ENCODE measurements at places on chromosomes 5 and 9.

DNA sequence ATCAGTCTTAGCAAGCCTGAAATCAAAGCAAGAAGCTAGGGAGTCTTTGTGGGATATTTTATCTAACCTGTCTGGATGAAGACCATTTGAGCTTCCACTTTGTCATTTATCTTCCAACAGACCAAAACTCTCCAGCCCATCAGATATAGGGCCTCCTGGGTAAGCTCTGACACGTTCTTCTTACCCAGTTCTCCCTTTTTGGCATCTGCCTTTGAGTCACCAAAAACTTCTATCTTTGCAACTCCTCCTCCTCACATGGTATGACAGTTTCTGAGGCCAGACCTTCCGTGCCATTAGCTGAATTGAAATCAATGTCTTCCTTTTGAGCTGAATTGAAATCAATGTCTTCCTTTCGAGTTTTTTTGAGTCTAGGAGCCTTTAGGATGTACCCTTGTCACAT is 156.6 kb upstream of the SPRY4 start:
- H3K4me3 ChIP-seq = no peak overlapping the region
- no peak overlapping the region for H3K27ac ChIP-seq
- DNase-seq = no peak
- H3K27me3 ChIP-seq = no peaks in the 10 kb centered on the region

- peaks cover 3% of the 10 kb centered on the region for H3K36me3 ChIP-seq
- H3K4me3 ChIP-seq = no peak overlapping the region
- no peaks in the 10 kb centered on the region for H3K27me3 ChIP-seq
- H3K27ac ChIP-seq = no peak overlapping the region
- no peaks in the 10 kb centered on the region for H3K4me1 ChIP-seq
- no peak for DNase-seq
Observed at GRCh38 chr5:116355819-116356601, 218.6 kb downstream of the SEMA6A start.

DNA sequence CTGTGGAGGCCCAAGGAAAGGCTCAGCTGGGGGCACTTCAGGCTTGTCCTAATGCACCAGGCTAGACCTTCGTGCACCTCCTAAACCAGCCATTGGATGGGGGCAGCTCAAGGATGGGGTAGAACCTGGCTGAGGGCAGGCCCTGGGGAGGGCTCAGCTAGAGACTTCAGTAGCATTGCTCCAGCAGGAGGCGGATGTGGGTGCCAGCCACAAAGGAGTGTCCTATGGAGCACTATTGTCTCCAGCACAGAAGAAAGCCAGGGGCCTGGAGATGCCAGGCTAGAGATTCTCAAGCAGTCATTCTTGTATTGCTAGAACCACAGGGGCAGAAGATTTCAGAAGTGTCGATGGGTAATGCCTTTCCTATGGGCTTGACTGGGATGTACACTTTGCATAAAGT is 131.8 kb downstream of the SYK start:
- H3K4me3 ChIP-seq = no peak overlapping the region
- H3K27ac ChIP-seq = no peak overlapping the region
- no peaks in the 10 kb centered on the region for H3K36me3 ChIP-seq
- H3K4me1 ChIP-seq = no peaks in the 10 kb centered on the region
- H3K27me3 ChIP-seq = no peaks in the 10 kb centered on the region
- DNase-seq = no peak

GRCh38 chr5:146662229-146662628 is 146.2 kb upstream of the GPR151 start:
- H3K27ac ChIP-seq = no peak overlapping the region
- H3K4me3 ChIP-seq = no peak overlapping the region
- H3K4me1 ChIP-seq = no peaks in the 10 kb centered on the region
- peak; percentile 21 for DNase-seq

DNA sequence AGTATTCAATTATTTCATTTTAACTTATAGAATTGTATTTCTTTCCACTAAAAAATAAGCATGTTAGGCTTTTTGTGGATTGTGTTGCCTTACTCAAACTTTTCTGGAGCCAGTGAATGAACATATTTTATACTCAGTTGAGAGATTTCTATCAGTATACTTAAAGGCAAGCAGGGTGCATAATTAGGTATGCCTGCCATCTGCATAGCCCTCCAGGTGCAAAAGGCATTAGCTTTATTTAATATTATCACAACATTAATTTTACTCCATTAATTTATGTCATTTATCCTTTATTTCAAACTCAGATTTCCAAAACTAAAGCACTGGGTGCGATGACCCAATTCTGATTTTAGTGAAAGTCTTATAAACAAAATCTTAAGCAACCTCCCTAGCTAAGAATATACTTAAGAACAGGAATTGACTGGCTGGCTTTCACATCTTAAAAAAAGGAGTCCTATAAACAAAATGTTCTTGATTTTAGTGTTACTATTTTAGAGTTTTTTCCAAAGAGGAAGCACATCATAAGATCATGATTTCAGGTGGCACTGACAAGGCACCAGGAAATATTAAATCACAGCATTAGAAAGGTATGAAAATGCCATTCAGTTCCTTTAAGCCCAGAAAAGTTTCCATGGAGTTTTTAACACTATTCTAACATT is 178.4 kb downstream of the MPDZ start:
- no peaks in the 10 kb centered on the region for H3K36me3 ChIP-seq
- no peaks in the 10 kb centered on the region for H3K4me1 ChIP-seq
- H3K27ac ChIP-seq = no peak overlapping the region
- no peak for DNase-seq

DNA sequence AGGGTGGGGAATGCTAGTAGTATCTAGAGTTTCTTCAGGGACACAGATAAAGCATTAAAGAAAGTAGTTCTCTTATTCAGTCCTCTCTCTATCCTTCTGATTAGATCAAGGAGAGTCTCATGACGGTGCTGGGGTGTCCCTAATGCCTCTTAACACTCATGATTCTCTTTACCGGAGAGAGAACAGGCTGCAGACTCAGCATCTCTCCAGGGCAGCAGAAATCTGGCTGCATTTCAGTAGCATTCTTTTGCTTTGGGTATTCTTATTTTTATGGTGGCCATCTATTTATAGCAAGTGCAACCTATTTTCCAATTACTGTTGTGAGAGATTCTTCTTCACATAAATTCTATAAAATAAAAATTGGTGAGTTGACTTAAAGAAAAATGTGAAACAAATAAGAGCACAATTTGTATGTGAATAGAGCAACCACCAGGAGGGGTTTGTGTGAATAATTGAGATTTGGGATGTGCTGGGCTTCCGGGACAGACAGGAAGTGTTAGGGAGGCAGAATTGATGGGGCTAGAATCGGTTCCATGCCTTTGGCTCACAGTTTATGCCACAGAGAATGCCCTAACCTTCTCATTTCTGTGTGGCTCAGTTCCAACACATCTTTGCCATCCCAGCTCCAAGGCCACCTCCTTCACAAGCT is 23.8 kb upstream of the BOD1 start:
- no peak overlapping the region for H3K27ac ChIP-seq
- no peaks in the 10 kb centered on the region for H3K4me1 ChIP-seq
- DNase-seq = no peak
- no peak overlapping the region for H3K4me3 ChIP-seq

- no peak for DNase-seq
- H3K4me1 ChIP-seq = no peaks in the 10 kb centered on the region
- no peaks in the 10 kb centered on the region for H3K36me3 ChIP-seq
- no peak overlapping the region for H3K27ac ChIP-seq
- no peak overlapping the region for H3K4me3 ChIP-seq
Observed at GRCh38 chr5:72488756-72489155, 18.5 kb downstream of the ZNF366 start.

DNA sequence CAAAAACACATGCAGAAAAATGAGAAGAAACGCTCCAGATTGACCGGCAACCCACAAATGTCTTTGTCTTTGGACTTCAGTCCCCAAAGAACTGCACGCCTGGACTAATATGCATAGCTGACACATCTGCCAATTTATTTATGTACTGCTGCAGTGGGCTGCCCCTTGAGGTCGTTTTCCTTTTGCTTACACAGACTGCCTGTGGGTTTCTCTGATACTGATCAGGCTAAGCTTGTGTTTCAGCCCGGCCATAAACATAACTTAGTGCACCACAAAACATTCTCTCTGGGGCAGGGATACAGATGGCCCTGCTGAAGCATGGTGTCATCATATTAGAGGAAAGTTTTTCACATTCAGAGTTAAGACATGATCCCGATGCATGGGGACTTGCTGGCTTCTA is 75.4 kb downstream of the NUDT12 start:
- no peaks in the 10 kb centered on the region for H3K36me3 ChIP-seq
- H3K4me1 ChIP-seq = no peaks in the 10 kb centered on the region
- DNase-seq = no peak
- no peaks in the 10 kb centered on the region for H3K27me3 ChIP-seq
- H3K4me3 ChIP-seq = no peak overlapping the region

- H3K27ac ChIP-seq = no peak overlapping the region
- no peaks in the 10 kb centered on the region for H3K27me3 ChIP-seq
- H3K4me1 ChIP-seq = no peaks in the 10 kb centered on the region
Observed at GRCh38 chr5:103519550-103519949, 43.0 kb downstream of the NUDT12 start.

- H3K27ac ChIP-seq = no peak overlapping the region
- H3K4me3 ChIP-seq = no peak overlapping the region
- DNase-seq = no peak
- H3K27me3 ChIP-seq = no peaks in the 10 kb centered on the region
- peaks cover 10% of the 10 kb centered on the region for H3K4me1 ChIP-seq
Observed at GRCh38 chr9:34454571-34455065, 3.8 kb downstream of the FAM219A start.

DNA sequence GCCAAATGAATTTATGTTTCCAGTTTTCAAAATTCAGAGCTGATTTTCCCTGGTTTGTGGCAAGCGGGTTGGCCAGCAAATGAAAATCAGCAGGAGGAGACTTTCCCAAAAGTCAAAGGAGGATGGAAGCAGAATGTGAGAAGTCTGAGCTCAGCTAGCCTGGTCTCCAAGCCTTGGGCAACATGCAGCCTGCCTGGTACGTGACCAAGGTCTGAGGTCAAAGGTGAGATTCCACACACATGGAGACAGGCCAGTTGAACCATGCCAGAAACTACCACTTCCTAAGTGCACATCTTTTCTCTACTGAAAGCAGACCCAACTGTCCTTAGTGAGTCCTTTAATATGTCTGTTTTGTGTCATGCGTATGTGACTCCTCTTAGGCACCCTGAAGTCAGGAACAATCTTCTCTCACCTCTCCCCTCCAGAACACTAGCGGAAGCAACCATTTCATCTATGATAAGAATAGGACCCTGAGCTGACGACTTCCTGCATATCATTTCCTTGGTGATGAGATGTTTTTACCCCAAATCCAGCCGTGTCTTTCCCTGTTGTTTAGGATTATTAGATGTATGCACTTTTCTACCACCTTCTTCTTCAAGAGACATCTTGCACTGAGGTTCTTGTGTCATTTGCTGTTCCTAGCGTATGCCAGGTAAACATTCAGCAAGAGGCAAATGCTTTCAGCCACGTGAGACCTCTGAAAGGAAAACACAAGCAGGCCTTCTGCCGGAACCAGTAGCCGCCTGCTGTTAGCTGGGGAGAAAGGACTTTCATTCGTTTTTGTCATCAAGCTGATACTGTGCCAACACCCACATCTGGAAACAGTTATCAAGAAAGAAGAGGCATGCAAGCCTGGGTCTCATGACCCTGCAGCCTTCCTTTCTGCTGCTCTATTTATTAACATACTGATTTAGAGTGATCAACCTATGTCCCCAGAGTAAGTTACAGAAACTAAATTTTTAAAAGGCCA is 9.7 kb upstream of the TGFBI start:
- H3K27me3 ChIP-seq = no peaks in the 10 kb centered on the region
- no peaks in the 10 kb centered on the region for H3K36me3 ChIP-seq
- no peak overlapping the region for H3K27ac ChIP-seq
- H3K4me3 ChIP-seq = no peak overlapping the region

GRCh38 chr5:135445306-135445985 is 1.7 kb downstream of the DCANP1 start:
- no peak overlapping the region for H3K4me3 ChIP-seq
- no peaks in the 10 kb centered on the region for H3K36me3 ChIP-seq
- no peak overlapping the region for H3K27ac ChIP-seq

GRCh38 chr9:29001006-29001405 is 1427.7 kb upstream of the C9orf72 start:
- no peak overlapping the region for H3K27ac ChIP-seq
- H3K4me1 ChIP-seq = no peaks in the 10 kb centered on the region
- H3K36me3 ChIP-seq = no peaks in the 10 kb centered on the region

- no peak overlapping the region for H3K27ac ChIP-seq
- DNase-seq = no peak
- no peaks in the 10 kb centered on the region for H3K36me3 ChIP-seq
- no peak overlapping the region for H3K4me3 ChIP-seq
Observed at GRCh38 chr5:10735569-10736276, 25.3 kb downstream of the DAP start.

- H3K4me1 ChIP-seq = no peaks in the 10 kb centered on the region
- no peaks in the 10 kb centered on the region for H3K27me3 ChIP-seq
- DNase-seq = no peak
- H3K27ac ChIP-seq = no peak overlapping the region
- H3K4me3 ChIP-seq = no peak overlapping the region
Observed at GRCh38 chr9:81782313-81782995, 93.1 kb upstream of the TLE1 start.

DNA sequence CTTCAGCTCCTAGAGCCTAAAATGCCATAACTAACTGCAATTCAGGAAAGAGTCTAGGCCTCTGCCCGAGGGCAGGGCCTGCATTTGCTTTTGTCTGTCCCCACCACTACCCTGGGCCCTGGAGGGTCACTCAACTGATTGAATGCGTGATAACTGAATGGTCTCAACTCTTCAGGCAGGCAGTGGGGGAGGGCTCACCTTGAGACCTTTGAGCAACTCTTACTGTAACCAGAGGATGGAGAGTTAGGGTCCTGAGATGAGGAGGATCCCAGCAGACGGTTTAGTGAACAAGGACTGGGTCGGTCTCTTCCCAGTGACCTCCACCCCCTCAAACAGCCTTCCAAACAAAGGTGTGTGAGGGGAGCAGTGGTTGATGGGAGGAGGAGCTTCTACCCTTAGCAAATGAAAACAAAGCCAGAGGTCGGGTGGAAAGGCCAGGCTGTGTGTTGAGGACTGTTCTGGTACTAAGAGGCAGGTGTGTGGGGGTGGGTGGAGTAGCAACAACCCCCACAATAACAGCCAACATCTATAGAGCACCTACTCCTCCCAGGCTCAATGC is 59.4 kb downstream of the CXXC5 start:
- H3K27ac ChIP-seq = no peak overlapping the region
- H3K36me3 ChIP-seq = no peaks in the 10 kb centered on the region
- DNase-seq = no peak
- no peaks in the 10 kb centered on the region for H3K27me3 ChIP-seq
- H3K4me1 ChIP-seq = peaks cover 41% of the 10 kb centered on the region

DNA sequence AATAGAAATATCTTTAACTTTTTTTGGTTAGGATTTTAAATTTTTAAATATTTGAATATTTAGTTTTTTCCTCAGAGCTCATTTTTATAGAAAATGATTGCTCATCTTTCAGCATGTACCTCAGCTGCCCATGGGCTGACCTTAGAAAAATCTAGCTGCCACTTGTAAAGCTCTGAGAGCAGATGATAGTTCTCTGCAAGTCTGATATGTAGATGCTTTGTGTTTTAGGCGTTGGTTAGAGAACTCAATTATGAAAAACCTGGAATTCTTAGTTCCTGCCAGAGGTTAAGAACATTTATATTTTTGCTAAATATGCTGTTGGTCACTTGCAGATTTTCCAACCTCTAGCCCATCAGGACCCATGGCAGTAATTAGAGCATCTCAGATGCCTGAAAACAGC is 15.1 kb downstream of the OTULIN start:
- H3K4me3 ChIP-seq = no peak overlapping the region
- DNase-seq = no peak
- H3K36me3 ChIP-seq = peaks cover under 1% of the 10 kb centered on the region
- peaks cover 16% of the 10 kb centered on the region for H3K4me1 ChIP-seq
- no peaks in the 10 kb centered on the region for H3K27me3 ChIP-seq

Measured in T-cell (primary cell).